ENCODE measurements at places on chromosomes 1 and 21.
A peak's percentile ranks its signal among the peaks of the same experiment; 100 is the strongest.

GRCh38 chr1:15075817-15076216 lies 77.7 kb upstream of the TMEM51 start:
- no peak for DNase-seq

DNA sequence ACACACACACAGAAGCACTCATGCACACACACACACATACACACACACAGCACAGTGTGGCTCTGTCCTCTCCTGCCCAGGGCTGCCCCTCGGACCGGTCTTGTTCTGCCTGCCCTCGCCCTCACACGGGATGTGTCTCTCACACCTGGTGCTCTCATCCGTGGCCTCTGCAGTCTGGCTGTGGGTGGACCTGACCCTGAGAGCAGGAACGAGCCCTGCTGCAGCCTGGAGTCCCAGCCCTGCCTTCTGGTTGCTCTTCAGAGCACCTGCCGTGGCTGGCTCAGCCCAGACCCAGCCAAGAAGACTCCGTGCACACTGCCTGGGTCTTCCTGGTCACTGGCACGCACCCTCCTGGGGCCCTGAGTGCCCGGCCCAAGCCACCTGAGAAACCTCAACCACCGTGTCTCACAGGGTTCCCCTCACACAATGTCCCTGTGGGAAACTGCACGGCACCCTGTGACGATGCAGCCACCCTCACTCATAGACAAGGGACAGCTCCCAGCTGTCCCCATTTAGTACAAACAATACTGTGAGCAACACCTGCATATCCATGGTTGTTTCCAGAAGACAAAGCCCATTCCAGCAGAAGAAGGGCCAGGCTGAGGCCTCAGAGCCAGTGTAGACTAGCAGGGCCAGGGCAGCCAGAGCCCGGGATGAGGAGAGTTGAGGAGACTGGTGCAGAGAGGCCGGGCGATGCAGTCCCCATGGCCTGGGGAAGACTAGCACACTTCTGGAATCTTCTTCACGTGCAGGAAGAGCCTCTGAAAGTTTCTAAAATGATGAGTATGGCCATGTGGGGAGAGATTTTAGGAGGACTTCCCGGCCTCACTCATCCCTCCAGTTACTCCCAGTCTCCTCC lies 234.0 kb downstream of the NPHP4 start:
- no peak for DNase-seq

DNA sequence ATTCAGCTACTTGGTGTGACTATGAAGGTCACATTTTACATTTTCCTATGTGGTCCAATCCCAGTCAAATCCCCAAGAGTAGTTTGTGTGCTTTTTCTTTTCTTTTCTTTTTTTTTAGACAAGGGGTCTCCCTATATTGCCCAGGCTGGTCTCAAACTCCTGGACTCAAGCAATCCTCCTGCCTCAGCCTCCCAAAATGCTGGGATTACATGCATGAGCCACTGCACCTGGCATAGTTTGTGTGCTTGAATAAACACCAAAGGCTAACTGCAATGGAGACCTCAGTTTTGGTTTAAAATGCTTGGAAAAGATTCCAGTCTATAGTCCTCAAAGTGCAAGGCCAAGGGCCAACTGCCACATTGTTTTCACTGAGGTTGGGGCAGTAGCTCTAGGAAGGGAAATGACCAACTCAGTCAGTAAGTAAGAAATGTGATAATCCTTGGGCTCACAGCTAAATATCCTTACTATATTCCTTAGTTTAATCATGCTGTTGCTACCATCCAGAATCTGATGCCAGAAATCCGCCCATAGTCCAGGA lies 38.6 kb downstream of the EIF2B3 start:
- DNase-seq = no peak

DNA sequence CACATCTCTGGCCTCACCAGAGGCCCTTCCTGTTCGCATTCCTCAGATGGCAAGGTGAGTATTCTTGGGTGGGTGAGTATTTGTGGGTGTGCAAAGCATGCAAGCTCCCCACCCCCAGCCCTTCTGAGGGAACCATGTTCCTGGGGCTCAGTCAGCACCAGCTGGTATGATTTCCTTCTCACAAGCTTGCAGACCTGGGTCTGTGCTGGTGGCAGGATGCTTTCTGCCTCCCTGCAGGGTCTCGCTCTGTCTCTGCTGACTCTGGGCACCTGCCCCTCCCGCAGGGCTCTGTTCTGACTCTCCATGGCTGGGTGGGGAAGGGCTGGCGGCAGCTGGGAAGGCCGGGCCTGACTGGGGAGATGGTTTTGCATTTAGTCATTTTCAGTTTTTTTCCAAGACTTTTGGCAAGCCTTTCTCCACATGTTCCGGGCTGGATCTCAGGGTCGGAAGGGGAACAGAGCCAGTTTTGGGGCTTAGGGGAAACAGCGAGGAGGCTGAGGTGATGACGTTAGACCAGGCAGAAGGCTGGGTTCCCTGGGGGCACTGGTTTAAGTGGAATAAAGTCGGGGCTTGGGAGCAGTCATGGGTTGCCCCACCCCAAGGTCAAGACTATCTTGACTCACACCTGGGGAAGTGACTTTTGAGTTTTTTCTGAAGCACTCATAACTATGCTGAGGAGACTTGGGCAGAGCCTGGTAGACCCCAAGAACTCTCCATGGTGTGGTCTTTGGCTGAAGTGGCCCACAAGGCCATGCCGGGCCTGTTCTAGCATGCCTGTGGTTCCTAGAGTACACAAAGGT lies 6.2 kb downstream of the RASSF5 start:
- DNase-seq = no peak

- peak; percentile 78 for DNase-seq
Measured at GRCh38 chr1:9629445-9630201, 21.9 kb upstream of the PIK3CD start.

- DNase-seq = no peak
Measured at GRCh38 chr1:172915271-172915670, 135.5 kb downstream of the TNFSF18 start.

- no peak for DNase-seq
Measured at GRCh38 chr1:56052041-56052440, 527.3 kb downstream of the PLPP3 start.

- DNase-seq = no peak
Measured at GRCh38 chr1:1221887-1222574, 8.1 kb upstream of the TNFRSF4 start.

GRCh38 chr21:42850866-42851391 lies 28.4 kb downstream of the WDR4 start:
- DNase-seq = no peak

GRCh38 chr1:202117898-202118371 lies 4.8 kb upstream of the GPR37L1 start:
- no peak for DNase-seq

DNA sequence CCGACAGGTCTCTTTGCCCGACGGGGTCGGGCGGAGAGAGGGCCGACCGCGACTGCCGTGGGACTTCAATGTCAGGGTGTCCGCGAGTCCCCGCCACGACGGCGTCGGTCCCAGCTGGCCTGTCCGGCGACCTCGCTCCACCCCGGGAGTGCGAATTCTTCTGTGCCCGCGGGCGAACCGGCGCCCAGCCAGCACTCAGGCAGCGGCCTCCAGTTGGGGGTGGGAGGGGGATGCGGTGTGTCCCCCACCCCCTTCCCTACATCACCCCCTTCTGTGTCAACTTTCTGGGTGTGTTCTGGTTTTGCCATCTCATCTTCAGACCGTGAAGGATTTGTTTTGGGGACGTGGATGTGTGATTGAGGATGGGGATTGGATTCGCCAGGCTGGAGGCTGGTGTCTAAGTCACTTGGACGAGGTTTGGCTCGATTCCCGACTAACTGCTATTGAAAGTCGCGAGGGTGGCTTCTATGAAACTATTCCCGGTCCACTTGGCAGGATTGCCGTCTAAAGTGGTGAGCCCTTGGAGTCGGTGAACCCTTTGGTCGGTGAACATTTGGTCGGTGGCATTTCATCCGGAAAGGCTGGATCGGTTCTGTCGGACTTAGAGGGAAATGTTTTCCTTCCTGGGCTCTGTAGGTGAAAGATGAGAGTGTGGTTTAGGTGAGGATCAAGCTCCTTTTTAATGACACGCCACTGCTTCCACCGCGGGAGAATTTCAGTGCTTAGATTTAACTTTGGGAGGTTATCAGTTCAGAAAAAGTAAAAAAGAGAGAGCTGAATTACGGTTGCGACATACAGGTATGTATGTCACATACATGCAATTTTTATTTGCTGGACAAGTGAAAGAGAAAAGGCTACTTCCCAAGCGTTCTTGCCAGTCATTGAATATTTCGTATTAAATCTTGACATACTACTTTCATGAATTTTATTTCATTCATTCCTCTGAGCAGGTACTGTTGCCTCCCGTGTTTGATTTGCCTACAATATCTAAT lies 771 bp downstream of the ABCD3 start:
- peak; percentile 2 for DNase-seq

- no peak for DNase-seq
Measured at GRCh38 chr1:193367863-193368262, 181.4 kb upstream of the B3GALT2 start.

- no peak for DNase-seq
Measured at GRCh38 chr1:237141502-237141901, 99.5 kb downstream of the RYR2 start.

DNA sequence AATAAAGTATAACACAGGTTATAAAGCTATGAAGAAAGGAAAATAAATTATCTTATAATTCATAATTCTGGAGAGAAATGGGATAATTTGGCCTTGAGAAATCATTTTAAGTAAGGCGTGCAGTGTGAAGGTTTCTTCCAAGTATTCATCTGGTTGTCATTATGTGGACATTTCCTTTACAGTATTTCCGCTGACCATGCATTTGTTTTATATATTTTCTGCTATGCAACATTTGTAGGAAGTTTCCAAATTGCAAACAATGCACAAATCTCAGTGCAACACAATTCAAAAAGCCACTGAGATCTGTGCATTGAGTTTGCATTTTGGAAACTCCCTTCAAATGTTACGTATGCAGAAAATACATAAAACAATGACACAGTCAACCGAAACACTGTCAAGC lies 17.8 kb downstream of the ZNF670 start:
- no peak for DNase-seq

DNA sequence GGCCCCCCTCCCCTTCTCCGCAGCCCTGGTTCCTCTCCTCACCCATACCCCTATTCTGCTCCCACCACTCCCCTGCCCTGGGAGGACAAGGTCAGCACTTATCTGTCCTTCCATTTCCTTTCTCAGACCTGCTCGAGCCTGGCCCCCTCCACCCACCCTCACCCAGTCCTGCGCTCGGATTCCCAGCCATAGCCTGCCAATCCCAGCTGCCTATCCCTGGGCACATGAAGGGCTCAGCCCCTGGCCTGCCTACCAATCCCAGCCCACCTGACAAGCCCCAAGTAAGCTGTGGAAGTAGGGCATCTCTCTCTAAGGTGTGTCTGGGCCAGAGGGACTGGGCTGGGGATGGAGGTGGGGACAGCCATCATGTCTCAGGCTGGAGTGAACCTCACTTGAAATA lies 5.4 kb downstream of the BLACAT1 start:
- no peak for DNase-seq

GRCh38 chr1:160127865-160128523 lies 12.4 kb downstream of the ATP1A2 start:
- DNase-seq = no peak

DNA sequence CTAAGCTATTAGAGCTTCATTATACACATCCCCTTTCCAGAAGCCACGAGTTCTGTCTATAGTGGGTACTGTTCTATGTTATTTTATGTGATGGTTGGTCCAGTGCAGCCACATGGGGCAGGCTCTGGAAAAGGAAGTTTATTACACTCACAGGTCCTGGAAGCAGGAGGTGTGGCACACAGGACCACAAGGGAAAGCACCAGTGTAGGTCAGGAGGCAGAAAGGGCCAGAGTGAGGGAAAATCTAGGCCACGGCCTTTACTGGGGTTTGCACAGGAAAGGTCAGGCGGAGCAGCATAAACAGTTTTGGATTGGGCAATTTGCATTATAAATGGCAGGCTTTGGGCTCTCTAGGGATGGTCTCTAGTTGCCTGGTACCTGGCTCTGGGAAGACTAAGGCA lies 21.8 kb upstream of the CNIH3 start:
- no peak for DNase-seq

DNA sequence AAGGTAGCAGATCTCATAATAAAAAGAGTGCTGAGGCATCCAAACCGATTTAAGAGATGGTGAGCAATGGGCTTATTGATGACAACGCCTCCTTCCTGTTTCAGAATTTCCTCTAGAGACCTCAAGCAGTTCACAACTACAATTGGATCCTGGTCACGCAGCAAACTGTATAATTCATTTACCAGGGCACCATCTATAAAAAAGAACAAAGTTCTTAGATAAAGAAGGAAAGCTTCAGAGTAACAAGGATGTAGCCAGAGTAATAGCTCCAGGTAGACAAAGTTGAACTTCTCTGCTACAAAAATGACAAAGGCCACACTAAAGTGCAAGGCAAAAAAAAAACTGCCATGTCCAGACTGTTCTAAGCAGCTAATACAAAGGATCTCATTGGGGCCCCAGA lies 3.4 kb downstream of the AP4B1 start:
- DNase-seq = no peak

DNA sequence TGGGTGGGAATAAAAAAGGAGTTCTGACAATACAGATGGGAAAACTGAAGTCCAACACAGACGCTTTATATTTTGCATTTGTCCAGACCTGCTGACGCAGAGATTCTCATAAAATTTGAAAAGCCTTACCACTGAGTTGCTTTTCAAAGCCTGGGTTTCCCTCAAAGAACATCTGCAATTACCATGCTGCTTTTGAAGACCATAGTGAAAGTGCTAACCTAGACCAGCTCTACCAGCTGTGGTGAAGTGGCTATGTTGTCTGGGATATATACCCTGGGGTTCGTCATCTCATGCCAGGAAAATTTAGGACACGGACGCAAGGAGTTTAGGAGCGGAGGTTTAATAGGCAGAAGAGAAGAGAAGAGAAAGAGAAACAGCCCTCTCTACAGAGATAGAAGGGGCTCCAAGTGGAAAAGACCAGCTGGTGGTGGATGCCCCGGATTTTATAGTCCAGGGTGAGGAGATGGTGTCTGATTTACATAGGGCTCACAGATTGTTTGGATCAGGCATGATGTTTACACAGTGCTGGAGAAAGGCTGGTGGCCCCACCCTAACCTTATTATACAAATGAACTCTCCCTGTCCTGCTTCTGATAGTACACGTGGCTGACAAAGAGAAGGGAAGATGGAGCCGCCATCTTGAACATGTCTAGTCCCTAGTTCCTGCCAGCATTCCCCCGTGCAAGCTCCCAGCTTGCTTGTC lies 73.8 kb downstream of the AK4 start:
- DNase-seq = no peak

GRCh38 chr1:157574836-157575235 lies 22.5 kb upstream of the FCRL5 start:
- no peak for DNase-seq

GRCh38 chr1:93427656-93428055 lies 20.3 kb upstream of the FNBP1L start:
- DNase-seq = no peak

GRCh38 chr1:46801323-46802055 lies 2.6 kb downstream of the CYP4B1 start:
- no peak for DNase-seq

DNA sequence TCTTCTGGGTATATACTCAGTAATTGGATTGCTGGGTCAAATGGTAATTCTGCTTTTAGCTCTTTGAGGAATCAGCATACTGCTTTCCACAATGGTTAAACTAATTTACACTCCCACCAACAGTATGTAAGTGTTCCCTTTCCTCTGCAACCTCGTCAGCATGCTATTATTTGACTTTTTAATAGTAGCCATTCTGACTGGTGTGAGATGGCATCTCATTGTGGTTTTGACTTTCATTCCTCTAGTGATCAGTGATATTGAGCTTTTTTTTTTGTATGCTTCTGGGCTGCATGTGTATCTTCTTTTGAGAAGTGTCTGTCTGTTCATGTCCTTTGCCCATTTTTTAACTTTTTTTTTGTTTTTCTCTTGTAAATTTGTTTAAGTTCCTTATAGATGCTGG lies 279.4 kb downstream of the PTGER3 start:
- DNase-seq = no peak
